ENCODE measurements at places on chromosomes 3 and 15. TPM values are rescaled to one million over a fixed set of nuclear protein-coding genes. Genes with fewer than 3 reads are reported as not detected.

CYP19A1 gene
- total RNA-seq = not detected

TFRC gene
- 141 TPM for total RNA-seq

GOLGA8T gene
- not detected for total RNA-seq

CERS3 gene
- total RNA-seq = under 0.01 TPM

EHHADH gene
- total RNA-seq = 4.0 TPM

COPS2 gene
- total RNA-seq = 15.9 TPM

BCL2A1 gene
- 9.7 TPM for total RNA-seq

CD200 gene
- total RNA-seq = 12.1 TPM

GOLGA8Q gene
- total RNA-seq = 1.3 TPM

ADAMTS9 gene
- 0.81 TPM for total RNA-seq

ALG3 gene
- total RNA-seq = 54.7 TPM

NFKBIZ gene
- 222 TPM for total RNA-seq

FES gene
- total RNA-seq = 229 TPM

GTF2E1 gene
- 7.0 TPM for total RNA-seq

CA12 gene
- total RNA-seq = under 0.01 TPM

TTLL13 gene
- total RNA-seq = under 0.01 TPM

XXYLT1 gene
- 29.4 TPM for total RNA-seq

SPATA12 gene
- under 0.01 TPM for total RNA-seq

GOLGA8S gene
- total RNA-seq = 0.27 TPM

ZNF770 gene
- total RNA-seq = 13.2 TPM

RBPMS2 gene
- total RNA-seq = 0.27 TPM

SPRED1 gene
- 2.4 TPM for total RNA-seq

TEX9 gene
- total RNA-seq = 3.8 TPM

LSMEM2 gene
- total RNA-seq = not detected

RTP1 gene
- not detected for total RNA-seq

ITGB5 gene
- 2.2 TPM for total RNA-seq

TIMMDC1 gene
- total RNA-seq = 62.7 TPM

SLC28A2 gene
- not detected for total RNA-seq

CHRFAM7A gene
- 10.2 TPM for total RNA-seq

ROPN1 gene
- not detected for total RNA-seq

SLC22A13 gene
- 0.27 TPM for total RNA-seq

RYR3 gene
- total RNA-seq = 5.4 TPM

PLA2G4F gene
- not detected for total RNA-seq

OR5K1 gene
- total RNA-seq = not detected

CLDN11 gene
- total RNA-seq = not detected

CX3CR1 gene
- total RNA-seq = 0.54 TPM

Data from hematopoietic multipotent progenitor cell (in vitro differentiated cells).